Activated CD8-positive, alpha-beta T cell treated with anti-CD3 and anti-CD28 coated beads for 36 hours (primary cell): ENCODE measurements at places on chromosomes 16 and 17. TPM values are rescaled to one million over a fixed set of nuclear protein-coding genes. Genes with fewer than 3 reads are reported as not detected.

HOXB4 gene
- 1.7 TPM for total RNA-seq

MT1A gene
- total RNA-seq: not detected

HOXB6 gene
- total RNA-seq: not detected

TGFB1I1 gene
- 1.2 TPM for total RNA-seq

PPP1R27 gene
- not detected for total RNA-seq

CRHR1 gene
- total RNA-seq: not detected

IGFALS gene
- not detected for total RNA-seq

HBA1 gene
- total RNA-seq: not detected

ZP2 gene
- not detected for total RNA-seq

KRTAP1-1 gene
- total RNA-seq: not detected

RSAD1 gene
- total RNA-seq: 39.2 TPM
